ENCODE measurements at places on chromosomes 5 and 9. TPM values are rescaled to one million over a fixed set of nuclear protein-coding genes. Genes with fewer than 3 reads are reported as not detected.

DNA sequence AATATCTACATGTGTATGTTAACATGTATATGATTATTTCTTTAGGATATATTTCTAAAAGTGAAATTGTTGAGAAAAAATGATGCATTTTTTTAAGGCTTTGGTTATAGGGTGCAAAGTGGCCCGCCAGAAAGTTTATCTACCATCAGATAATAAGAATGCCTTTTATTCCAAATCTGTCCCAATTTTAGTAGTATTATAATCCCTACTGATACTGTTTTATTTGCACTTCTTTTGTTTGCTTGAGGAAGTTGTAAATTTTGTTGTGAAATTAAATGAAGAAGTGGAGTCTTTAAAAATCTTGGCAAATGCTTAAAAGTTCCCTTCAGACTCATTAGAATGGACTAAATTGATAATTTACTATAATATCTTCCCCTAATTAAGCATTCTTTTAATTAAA is 73.0 kb downstream of the NIPBL start:
- H3K36me3 ChIP-seq = no peaks in the 10 kb centered on the region
- no peaks in the 10 kb centered on the region for H3K27me3 ChIP-seq
- H3K27ac ChIP-seq = no peak overlapping the region
- peaks cover 4% of the 10 kb centered on the region for H3K4me1 ChIP-seq
- no peak for DNase-seq

GRCh38 chr9:133248726-133249295 is 26.2 kb downstream of the ABO start:
- no peak overlapping the region for H3K27ac ChIP-seq
- no peaks in the 10 kb centered on the region for H3K4me1 ChIP-seq
- H3K27me3 ChIP-seq = peaks cover 36% of the 10 kb centered on the region
- no peak overlapping the region for H3K4me3 ChIP-seq
- no peaks in the 10 kb centered on the region for H3K36me3 ChIP-seq

DNA sequence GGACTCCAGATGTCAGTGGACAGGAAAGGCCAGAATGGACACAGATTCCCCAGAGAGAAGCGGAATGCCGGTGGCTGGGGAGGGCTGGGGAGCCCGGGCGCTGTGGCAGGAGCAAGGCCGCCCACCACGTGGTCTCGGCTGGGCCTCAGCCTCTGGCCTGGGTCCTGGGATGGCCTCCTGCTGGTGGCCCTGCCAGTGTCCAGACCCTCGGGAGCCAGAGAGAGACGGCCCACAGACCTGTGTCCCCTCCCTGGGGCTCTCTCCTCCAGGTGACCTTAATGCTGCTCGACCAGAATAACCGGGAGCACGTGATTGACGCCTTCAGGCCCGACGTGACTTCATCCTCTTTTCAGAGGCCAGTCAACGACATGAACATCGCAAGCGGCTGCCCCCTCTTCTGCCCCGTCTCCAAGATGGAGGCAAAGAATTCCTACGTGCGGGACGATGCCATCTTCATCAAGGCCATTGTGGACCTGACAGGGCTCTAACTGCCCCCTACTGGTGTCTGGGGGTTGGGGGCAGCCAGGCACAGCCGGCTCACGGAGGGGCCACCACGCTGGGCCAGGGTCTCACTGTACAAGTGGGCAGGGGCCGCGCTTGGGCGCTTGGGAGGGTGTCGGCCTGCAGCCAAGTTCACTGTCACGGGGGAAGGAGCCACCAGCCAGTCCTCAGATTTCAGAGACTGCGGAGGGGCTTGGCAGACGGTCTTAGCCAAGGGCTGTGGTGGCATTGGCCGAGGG is 19.0 kb downstream of the FBXW5 start:
- no peak overlapping the region for H3K4me3 ChIP-seq
- DNase-seq = no peak
- H3K36me3 ChIP-seq = peaks cover 32% of the 10 kb centered on the region

DNA sequence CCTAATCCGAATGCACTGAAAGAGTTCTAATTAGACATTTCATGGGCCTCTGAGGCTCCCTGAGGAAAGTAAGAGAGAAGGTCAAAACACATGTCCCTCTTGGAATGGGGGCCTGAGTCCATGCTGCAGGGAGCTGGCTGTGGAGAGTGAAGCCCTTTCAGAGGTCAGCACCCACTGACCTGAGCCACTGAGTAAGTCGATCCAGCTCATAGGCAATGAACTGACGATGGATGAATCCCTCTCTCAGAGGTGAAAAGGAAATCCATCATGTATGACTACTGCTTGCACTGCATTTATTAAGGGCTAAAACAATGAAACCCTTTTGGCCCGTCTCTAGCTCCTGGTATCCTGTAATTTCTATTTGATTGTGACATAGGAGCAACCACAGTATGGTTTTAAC is 288.9 kb upstream of the VLDLR start:
- no peaks in the 10 kb centered on the region for H3K4me1 ChIP-seq
- no peak overlapping the region for H3K27ac ChIP-seq
- H3K36me3 ChIP-seq = no peaks in the 10 kb centered on the region
- no peak for DNase-seq
- H3K4me3 ChIP-seq = no peak overlapping the region

- H3K36me3 ChIP-seq = peaks cover 7% of the 10 kb centered on the region
- peak within 1 kb of the TSS; percentile 84 for H3K27ac ChIP-seq
- peaks cover 23% of the 10 kb centered on the region for H3K27me3 ChIP-seq
- peak within 1 kb of the TSS; percentile 76 for H3K4me3 ChIP-seq
- DNase-seq = peak; percentile 81
Measured at GRCh38 chr9:126860077-126860756, at the start of gene ZBTB34. Gene ZBTB34 (plus strand): TSS chr9:126860639. CDS start chr9:126879400, 18,761 bp downstream.

DNA sequence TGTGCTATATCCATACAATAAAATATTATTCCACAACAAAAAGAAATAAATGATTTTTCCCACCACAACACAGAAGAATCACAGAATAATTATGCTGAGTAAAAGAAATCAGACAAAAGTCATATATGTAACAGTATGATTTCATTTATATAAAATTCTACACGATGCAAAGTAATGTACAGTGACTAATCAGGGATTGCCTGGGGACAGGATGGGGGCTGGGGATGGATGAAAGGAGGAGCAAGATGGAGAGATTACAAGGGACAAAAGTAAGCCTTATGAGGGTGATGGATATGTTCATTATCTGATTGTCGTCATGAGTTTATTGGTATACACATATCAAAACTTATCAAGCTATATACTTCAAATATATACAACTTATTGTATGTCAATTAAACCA is 154.0 kb downstream of the FBN2 start:
- no peak overlapping the region for H3K4me3 ChIP-seq

GRCh38 chr5:56421246-56422075 is 188.3 kb upstream of the ANKRD55 start:
- DNase-seq = no peak
- no peak overlapping the region for H3K27ac ChIP-seq
- H3K4me1 ChIP-seq = no peaks in the 10 kb centered on the region
- H3K27me3 ChIP-seq = peaks cover 12% of the 10 kb centered on the region
- no peak overlapping the region for H3K4me3 ChIP-seq

DNA sequence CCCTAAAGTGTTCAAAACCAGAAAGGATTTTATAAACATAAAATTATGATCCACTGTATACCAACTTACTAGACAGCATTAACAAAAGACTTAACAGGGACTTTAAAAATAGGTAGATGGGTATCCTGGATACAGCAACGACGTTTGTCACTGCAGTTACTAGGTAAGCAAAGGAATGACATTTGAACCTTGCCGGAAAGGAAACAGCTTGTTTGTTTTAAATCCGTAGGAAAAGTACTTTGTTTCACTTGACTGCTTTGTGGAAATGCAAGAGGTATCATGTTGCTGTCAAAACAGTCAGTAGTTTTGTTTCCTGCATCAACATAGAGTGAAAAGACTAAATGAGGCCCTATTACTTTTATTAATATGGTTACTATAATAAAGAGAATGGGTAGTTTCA is 122.9 kb downstream of the CDC42SE2 start:
- H3K36me3 ChIP-seq = peaks cover 45% of the 10 kb centered on the region
- no peak for DNase-seq
- H3K27ac ChIP-seq = peak overlapping the region; percentile 51
- no peak overlapping the region for H3K4me3 ChIP-seq
- no peaks in the 10 kb centered on the region for H3K27me3 ChIP-seq

GRCh38 chr9:85522459-85523092 is 219.2 kb downstream of the AGTPBP1 start:
- no peak overlapping the region for H3K27ac ChIP-seq
- no peaks in the 10 kb centered on the region for H3K36me3 ChIP-seq
- peaks cover 51% of the 10 kb centered on the region for H3K27me3 ChIP-seq
- DNase-seq = peak; percentile 51

GRCh38 chr5:71836559-71837112 is 117.6 kb downstream of the CARTPT start:
- peaks cover 4% of the 10 kb centered on the region for H3K27me3 ChIP-seq
- H3K4me3 ChIP-seq = no peak overlapping the region
- H3K27ac ChIP-seq = no peak overlapping the region
- no peaks in the 10 kb centered on the region for H3K4me1 ChIP-seq

DNA sequence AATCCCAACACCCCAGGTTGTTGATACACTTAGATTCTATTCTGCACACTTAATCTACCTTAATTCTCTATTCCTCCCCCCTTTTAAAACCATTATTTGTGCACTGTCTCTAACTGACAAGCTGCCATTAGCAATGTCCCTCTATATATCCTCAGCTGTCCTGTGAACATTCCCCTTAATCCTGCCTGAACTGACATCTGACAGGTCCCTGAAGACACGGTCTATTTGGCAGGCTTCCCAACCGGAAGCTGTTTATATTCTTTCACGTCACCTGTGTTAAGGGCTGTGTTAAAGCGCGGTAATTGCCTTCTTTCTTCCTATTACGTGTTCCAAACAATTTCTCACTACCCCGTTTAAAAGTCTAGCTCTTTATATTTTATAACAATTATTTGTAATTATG is 277.3 kb downstream of the CDH9 start:
- no peak for DNase-seq
- no peaks in the 10 kb centered on the region for H3K4me1 ChIP-seq
- no peak overlapping the region for H3K4me3 ChIP-seq

GRCh38 chr5:170289121-170289520 is 8.5 kb downstream of the LCP2 start:
- H3K4me1 ChIP-seq = peaks cover 97% of the 10 kb centered on the region
- peaks cover 98% of the 10 kb centered on the region for H3K36me3 ChIP-seq
- peak overlapping the region; percentile 95 for H3K27ac ChIP-seq
- no peak for DNase-seq
- peak overlapping the region; percentile 95 for H3K4me3 ChIP-seq

DNA sequence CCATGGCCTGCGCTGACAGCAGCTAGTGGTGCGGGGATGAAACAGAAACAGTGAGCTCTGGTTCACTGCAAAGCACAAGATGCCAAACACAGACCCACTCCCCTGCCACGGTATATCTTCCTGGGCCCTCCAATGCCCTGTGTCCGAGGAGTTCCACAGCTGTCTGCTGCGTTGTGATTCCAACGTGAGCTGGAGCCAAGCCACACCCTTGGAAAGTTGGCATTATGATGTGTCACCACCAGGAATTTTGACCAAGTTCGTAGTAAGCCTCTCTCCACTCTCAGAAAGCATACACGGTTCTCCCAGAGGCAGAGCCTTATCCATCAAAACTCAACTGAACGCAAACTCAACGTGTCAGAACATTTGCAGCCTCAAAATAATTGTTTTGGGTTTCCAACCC is 55.6 kb downstream of the MACROH2A1 start:
- DNase-seq = no peak
- no peak overlapping the region for H3K4me3 ChIP-seq
- H3K4me1 ChIP-seq = no peaks in the 10 kb centered on the region
- H3K36me3 ChIP-seq = peaks cover 30% of the 10 kb centered on the region

DNA sequence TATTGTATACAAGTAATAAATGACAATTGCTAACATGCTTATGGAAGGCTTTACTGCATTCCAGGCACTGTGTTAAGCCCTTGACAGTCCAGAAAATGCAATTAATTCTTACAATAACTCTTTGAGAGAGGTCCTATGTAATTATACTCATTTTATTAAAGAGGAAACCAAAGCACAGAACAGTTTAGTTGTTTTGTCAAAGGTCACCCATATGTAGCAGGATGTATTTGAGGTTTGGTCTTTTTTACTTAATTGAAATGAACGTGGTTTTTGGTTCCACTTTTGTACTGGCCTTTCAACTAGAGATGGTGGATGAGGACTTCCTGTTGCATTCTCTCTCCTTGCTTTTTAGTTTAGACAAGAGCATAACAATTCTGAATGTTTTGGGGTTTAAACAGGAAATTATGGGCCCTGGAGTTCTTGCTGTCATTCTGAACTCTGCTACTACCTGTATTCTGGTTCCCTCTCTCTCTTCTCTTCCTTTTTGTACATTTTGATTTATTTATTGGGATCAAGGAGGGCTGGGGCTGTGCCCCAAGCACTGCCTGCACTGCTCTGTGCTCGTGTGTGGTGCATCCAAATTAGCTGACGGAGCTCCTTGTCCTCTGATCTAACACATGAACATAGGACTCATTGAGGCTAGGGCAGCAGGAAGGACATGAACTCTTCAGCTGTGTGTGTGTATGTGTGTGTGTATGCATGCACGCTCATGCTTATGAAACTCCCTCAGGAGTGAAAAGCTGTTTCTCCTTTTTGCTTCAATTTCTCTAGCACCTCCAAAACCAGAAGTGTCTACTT is 47.4 kb downstream of the SLC28A3 start:
- peak overlapping the region; percentile 99 for H3K27ac ChIP-seq
- H3K36me3 ChIP-seq = peaks cover 3% of the 10 kb centered on the region
- no peaks in the 10 kb centered on the region for H3K27me3 ChIP-seq
- peak overlapping the region; percentile 3 for H3K4me3 ChIP-seq
- peak; percentile 51 for DNase-seq

GRCh38 chr5:137796279-137796678 is 42.1 kb upstream of the HNRNPA0 start:
- H3K27ac ChIP-seq = no peak overlapping the region
- DNase-seq = no peak
- H3K4me3 ChIP-seq = no peak overlapping the region
- H3K4me1 ChIP-seq = no peaks in the 10 kb centered on the region
- peaks cover 2% of the 10 kb centered on the region for H3K27me3 ChIP-seq

GRCh38 chr9:111482694-111483438 is 1.3 kb downstream of the ECPAS start:
- H3K4me1 ChIP-seq = peaks cover 32% of the 10 kb centered on the region
- H3K4me3 ChIP-seq = peak overlapping the region; percentile 80
- H3K27ac ChIP-seq = peak overlapping the region; percentile 87

GRCh38 chr5:157469687-157470086 is 9.7 kb downstream of the NIPAL4 start:
- H3K27ac ChIP-seq = no peak overlapping the region
- H3K4me1 ChIP-seq = peaks cover 11% of the 10 kb centered on the region
- no peak for DNase-seq
- H3K27me3 ChIP-seq = no peaks in the 10 kb centered on the region
- H3K4me3 ChIP-seq = no peak overlapping the region

- DNase-seq = no peak
- no peak overlapping the region for H3K4me3 ChIP-seq
- H3K27me3 ChIP-seq = no peaks in the 10 kb centered on the region
- peaks cover 3% of the 10 kb centered on the region for H3K4me1 ChIP-seq
- H3K36me3 ChIP-seq = no peaks in the 10 kb centered on the region
Measured at GRCh38 chr9:14156046-14156445, 157.9 kb downstream of the NFIB start.

- no peak overlapping the region for H3K4me3 ChIP-seq
- peaks cover 43% of the 10 kb centered on the region for H3K27me3 ChIP-seq
- no peak overlapping the region for H3K27ac ChIP-seq
Measured at GRCh38 chr5:73351593-73351992, 97.0 kb downstream of the FOXD1 start.

Gene TLX3
- not detected for total RNA-seq

Gene RNF180
- not detected for total RNA-seq

Gene ROPN1L
- 2.4 TPM for total RNA-seq

Gene CCNO
- 0.26 TPM for total RNA-seq

Measured in activated CD8-positive, alpha-beta memory T cell treated with anti-CD3 and anti-CD28 coated beads, Interleukin-2, amount 10 ng/mL, durations not matched to agents 7 days and 5 days (primary cell).